Fibroblast of skin of back (primary cell): ENCODE measurements at places on chromosomes 12 and 14.

DNA sequence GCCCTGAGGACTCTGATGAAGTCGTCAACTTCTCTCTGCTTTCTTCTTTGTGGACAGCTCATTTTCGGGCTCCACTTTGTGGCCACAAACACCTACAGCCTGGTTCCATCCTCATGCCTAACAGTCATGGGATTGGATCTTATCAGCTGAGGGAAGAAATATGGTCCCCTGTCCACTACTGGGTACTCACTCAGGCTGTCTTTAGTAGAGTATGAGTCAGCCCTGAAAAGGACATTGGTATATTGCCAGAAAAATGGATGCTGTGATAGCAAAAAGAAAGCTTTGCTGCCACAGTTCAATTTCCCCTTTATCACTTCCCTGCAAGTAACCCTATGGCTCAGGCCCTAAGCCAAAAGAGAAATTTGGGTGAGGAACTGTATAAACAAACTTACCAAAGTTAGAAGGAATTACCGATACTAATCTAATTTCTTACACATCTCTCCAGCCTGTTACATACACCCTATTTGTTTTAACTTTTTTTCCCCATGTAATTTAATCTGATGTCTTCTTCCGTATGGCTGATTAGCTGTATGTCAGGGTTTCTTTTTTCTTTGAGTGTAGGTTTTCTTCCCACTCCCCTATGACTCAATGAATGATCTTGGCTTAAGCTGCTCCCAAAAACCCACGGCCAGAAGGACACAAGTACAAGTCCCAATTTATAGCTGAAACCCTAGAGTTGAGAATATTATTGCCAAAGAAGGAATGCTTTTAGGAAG lies 29.1 kb downstream of the MTHFD1 start:
- DNase-seq, result peak; percentile 25

GRCh38 chr12:119613319-119613936 lies 19.9 kb downstream of the TMEM233 start:
- DNase-seq, result peak; percentile 36

DNA sequence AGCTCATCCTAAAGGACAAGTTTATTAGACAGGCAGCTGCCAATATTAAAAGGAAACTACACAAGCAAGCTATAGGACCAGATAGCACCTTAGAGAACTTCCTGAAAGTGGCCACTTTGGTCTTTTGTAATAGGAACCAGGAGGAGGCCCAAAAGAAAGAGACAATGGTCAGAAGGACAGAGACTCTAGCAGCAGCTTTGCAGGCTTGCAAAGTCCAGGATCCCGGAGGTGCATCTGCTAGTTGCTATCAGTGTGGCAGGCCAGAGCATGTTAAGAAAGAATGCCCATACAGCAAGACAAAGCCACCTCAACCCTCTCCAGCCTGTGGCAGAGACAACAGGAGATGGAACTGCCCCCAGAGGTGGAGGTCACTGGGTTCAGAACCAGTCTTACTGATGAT lies 23.4 kb downstream of the APOBEC1 start:
- DNase-seq, result no peak

- no peak for DNase-seq
These were observed 506.2 kb upstream of the RGS6 start for GRCh38 chr14:71426001-71426400.

GRCh38 chr12:88432531-88433490 lies 147.5 kb downstream of the KITLG start:
- peak; percentile 24 for DNase-seq

GRCh38 chr14:89952576-89952975 lies 2.0 kb downstream of the EFCAB11 start:
- no peak for DNase-seq
